Endodermal cell (in vitro differentiated cells): ENCODE measurements at places on chromosomes 13 and 19. TPM values are rescaled to one million over a fixed set of nuclear protein-coding genes. Genes with fewer than 3 reads are reported as not detected.

- peaks cover 63% of the 10 kb centered on the region for H3K36me3 ChIP-seq
- H3K27ac ChIP-seq: no peak overlapping the region
- H3K27me3 ChIP-seq: no peaks in the 10 kb centered on the region
- DNase-seq: no peak
- no peaks in the 10 kb centered on the region for H3K4me1 ChIP-seq
- no peak overlapping the region for H3K4me3 ChIP-seq
These were observed 5.4 kb upstream of the PPP1R37 start for GRCh38 chr19:45087531-45087930.

GRCh38 chr13:34879851-34880250, 62.2 kb upstream of the NBEA start:
- H3K4me1 ChIP-seq: no peaks in the 10 kb centered on the region
- DNase-seq: no peak
- H3K27me3 ChIP-seq: no peaks in the 10 kb centered on the region
- H3K27ac ChIP-seq: no peak overlapping the region
- no peak overlapping the region for H3K4me3 ChIP-seq

DNA sequence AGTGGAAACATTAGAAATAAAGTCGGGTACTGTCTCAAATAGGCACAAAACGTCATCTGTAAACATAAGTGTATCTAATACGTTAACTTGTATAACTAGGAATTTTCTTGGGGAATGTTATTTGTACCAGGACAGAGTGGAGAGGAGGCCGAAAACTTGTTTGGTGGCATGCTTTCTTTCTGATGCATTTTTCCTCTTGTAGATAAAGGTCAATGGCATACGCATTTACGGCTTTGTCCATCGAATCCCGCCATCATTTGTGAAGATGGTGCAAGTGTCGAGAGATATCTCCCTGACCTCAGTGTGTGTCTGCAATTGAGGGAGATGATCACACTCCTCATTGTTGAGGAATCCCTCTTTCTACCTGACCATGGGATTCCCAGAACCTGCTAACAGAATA, 4.7 kb downstream of the LGALS13 start:
- peaks cover 20% of the 10 kb centered on the region for H3K27me3 ChIP-seq
- H3K36me3 ChIP-seq: no peaks in the 10 kb centered on the region
- no peak overlapping the region for H3K4me3 ChIP-seq
- DNase-seq: no peak
- H3K4me1 ChIP-seq: no peaks in the 10 kb centered on the region

The CABP5 gene
- total RNA-seq: not detected in 2 replicates

The DLL3 gene
- total RNA-seq: 4.0 to 4.3 TPM (median 4.3 TPM) in 3 replicates

DNA sequence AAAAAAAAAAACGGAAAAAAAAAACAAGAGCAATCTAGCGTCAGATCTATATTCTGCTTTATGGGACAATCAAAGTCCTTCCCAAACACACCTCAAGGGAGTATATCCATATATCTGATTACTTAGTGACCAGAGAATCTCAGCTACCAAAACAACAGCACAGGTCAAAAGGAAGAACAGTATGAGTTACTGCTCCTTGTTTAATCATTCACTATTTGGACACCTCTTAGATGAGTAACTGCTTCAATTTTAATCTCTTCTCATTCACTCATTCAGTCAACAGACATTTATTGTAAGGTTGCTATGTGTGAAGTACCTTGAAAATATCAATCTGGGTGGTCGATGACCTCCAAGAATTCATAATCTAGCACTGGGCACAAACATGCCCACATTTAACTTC, 193.2 kb downstream of the IRS2 start:
- no peaks in the 10 kb centered on the region for H3K27me3 ChIP-seq
- H3K4me1 ChIP-seq: no peaks in the 10 kb centered on the region
- no peaks in the 10 kb centered on the region for H3K36me3 ChIP-seq
- no peak overlapping the region for H3K27ac ChIP-seq
- H3K4me3 ChIP-seq: no peak overlapping the region

DNA sequence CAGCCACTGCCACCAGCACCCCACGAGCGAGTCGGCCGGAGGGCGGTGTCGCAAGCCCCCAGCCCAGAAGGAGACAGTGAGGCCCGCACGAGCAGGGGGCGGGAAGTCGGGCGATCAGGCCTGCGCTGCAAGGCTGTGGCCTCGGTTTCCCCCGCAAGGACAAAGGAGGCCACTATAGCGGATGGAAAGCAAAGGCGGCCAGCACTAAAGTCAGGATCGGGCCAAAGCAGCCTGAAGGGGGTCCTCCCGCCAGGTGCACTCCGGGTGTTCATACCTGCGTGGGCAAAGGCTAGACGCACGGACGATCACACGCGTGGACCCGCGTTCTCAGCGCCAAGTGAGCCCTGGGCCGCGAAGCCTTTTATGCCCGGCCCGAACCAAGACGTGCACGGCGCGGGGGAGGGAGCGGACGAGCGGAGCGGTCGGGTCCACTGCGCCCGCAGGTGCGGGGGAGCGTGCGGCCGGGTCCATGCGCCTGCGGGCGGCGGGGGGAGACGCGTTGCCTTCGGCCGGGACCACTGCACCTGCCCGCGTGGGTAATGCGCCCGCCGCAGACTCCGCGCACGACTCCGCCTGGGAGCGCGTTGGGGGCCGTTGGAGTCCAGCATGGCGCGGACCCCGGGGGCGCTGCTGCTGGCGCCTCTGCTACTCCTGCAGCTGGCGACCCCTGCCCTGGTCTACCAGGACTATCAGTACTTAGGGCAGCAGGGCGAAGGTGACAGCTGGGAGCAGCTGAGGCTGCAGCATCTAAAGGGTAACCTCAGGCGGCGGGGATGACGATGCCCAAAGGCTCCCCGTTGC, at the start of the genes PRDX2 and THSD8:
Gene PRDX2 (minus strand): TSS at position 335 of the 801 bp plus-strand sequence. CDS start 539 bp downstream, outside the sequence.
Gene THSD8 (plus strand): TSS at position 604 of the 801 bp plus-strand sequence. CDS start 3 bp downstream, at position 607.
- peak; percentile 90 for DNase-seq
- peaks cover 22% of the 10 kb centered on the region for H3K36me3 ChIP-seq
- peaks cover 3% of the 10 kb centered on the region for H3K4me1 ChIP-seq
- peak within 1 kb of the TSS; percentile 14 for H3K27ac ChIP-seq
- H3K4me3 ChIP-seq: peak within 1 kb of the TSS; percentile 91
- no peaks in the 10 kb centered on the region for H3K27me3 ChIP-seq

The SHC2 gene
- total RNA-seq: 74.3 and 93.0 TPM in 2 replicates

The ZNF534 gene
- 0.43 and 0.62 TPM in 2 replicates for total RNA-seq

- H3K4me1 ChIP-seq: no peaks in the 10 kb centered on the region
- no peak overlapping the region for H3K4me3 ChIP-seq
- H3K27ac ChIP-seq: no peak overlapping the region
- DNase-seq: no peak
These were observed 30.1 kb upstream of the METTL21C start for GRCh38 chr13:102724923-102725322.

GRCh38 chr13:100513987-100514670, 74.5 kb downstream of the GGACT start:
- H3K4me3 ChIP-seq: no peak overlapping the region
- H3K27ac ChIP-seq: no peak overlapping the region
- peak; percentile 41 for DNase-seq
- peaks cover 12% of the 10 kb centered on the region for H3K36me3 ChIP-seq
- H3K27me3 ChIP-seq: no peaks in the 10 kb centered on the region
- H3K4me1 ChIP-seq: peaks cover 1% of the 10 kb centered on the region

DNA sequence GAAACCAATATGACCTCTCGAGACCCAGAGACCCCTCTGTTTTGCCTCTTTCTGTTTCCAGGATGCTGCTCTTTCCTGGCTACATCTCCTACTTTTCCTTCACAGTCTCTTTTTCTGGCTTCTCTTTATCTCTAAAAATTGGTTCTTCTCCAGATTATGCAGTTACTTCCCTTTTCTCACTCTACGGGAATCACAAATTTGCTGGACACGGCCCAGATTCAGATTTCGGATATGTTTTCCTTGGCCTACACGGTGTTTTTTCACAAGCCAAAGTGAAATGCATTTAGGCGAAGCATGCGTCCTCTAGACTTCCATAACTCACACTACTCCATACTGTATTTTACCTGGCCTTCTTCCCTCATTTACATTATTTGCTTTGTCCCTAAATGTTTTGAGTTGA, 214.7 kb upstream of the MIR17HG start:
- no peak overlapping the region for H3K4me3 ChIP-seq
- no peaks in the 10 kb centered on the region for H3K36me3 ChIP-seq
- DNase-seq: no peak
- peaks cover 3% of the 10 kb centered on the region for H3K4me1 ChIP-seq

The ATP8A2 gene
- total RNA-seq: 1.3 to 1.8 TPM (median 1.6 TPM) in 3 replicates

DNA sequence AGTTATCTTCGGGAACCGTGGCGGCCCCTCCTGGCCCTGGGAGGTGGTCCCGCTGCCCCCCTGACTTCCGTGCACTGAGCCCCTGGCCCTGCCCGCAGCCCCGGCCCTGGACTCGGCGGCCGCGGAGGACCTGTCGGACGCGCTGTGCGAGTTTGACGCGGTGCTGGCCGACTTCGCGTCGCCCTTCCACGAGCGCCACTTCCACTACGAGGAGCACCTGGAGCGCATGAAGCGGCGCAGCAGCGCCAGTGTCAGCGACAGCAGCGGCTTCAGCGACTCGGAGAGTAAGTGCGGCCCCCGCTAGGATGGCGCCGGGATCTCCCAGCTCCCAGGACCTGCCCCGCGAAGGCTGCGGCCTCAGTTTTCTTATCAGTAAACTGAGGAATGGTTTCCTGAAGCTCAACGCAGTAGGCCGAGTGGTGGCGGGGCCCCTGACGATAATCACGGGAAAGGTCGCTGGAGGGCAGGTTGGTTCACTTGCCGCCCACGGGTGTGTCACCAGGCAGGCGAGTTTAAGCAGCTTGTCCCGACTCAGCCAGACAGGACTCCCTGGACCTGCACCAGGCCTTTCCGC, 924 bp downstream of the RGCC start:
- H3K27ac ChIP-seq: no peak overlapping the region
- DNase-seq: peak; percentile 74
- H3K4me3 ChIP-seq: peak overlapping the region; percentile 74
- peaks cover 5% of the 10 kb centered on the region for H3K4me1 ChIP-seq
- H3K27me3 ChIP-seq: peaks cover 89% of the 10 kb centered on the region

The ACER1 gene
- total RNA-seq: not detected in 3 replicates

GRCh38 chr13:65926750-65927171, 1303.4 kb downstream of the PCDH9 start:
- no peaks in the 10 kb centered on the region for H3K27me3 ChIP-seq
- no peak overlapping the region for H3K27ac ChIP-seq
- DNase-seq: peak; percentile 87
- H3K4me1 ChIP-seq: no peaks in the 10 kb centered on the region
- H3K4me3 ChIP-seq: no peak overlapping the region
- no peaks in the 10 kb centered on the region for H3K36me3 ChIP-seq

DNA sequence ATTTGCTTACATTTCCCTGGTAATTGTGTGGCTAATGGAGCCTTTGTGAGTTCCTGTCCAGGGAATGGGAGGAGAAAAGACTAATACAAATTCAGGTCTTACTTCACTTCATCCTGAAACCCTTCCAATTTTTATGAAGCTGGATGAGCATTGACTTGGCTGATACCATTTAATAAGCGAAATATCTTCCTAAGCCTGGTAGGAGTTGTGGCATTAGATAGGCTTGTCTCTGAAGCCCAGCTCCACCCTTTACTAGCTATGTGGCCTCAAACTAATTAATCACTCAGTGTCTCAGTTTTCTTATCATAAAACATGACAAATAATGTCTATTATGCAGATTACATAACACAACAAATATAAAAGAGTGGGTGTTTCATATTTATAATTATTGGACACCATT, 106.3 kb downstream of the FGF9 start:
- H3K27me3 ChIP-seq: no peaks in the 10 kb centered on the region
- H3K4me3 ChIP-seq: no peak overlapping the region
- no peak for DNase-seq
- no peaks in the 10 kb centered on the region for H3K36me3 ChIP-seq
- H3K4me1 ChIP-seq: no peaks in the 10 kb centered on the region

GRCh38 chr19:17418710-17419109, 1.1 kb upstream of the MVB12A start:
- DNase-seq: no peak
- H3K27ac ChIP-seq: no peak overlapping the region
- H3K36me3 ChIP-seq: peaks cover 4% of the 10 kb centered on the region
- H3K4me3 ChIP-seq: peak overlapping the region; percentile 81
- peaks cover 4% of the 10 kb centered on the region for H3K4me1 ChIP-seq

The MADCAM1 gene
- 0.46 and 0.66 TPM in 2 replicates for total RNA-seq

GRCh38 chr13:23411220-23411619, 22.3 kb downstream of the SACS start:
- H3K36me3 ChIP-seq: no peaks in the 10 kb centered on the region
- H3K4me1 ChIP-seq: no peaks in the 10 kb centered on the region
- no peak overlapping the region for H3K4me3 ChIP-seq
- H3K27ac ChIP-seq: peak overlapping the region; percentile 70
- DNase-seq: no peak

The WDR88 gene
- not detected in 2 replicates for total RNA-seq

GRCh38 chr19:2096034-2096479, at the start of gene MOB3A:
MOB3A (minus strand) TSS chr19:2096326; CDS start chr19:2078560, 17,766 bp downstream.
- H3K4me3 ChIP-seq: peak within 1 kb of the TSS; percentile 88
- peak within 1 kb of the TSS; percentile 89 for H3K27ac ChIP-seq
- peaks cover 4% of the 10 kb centered on the region for H3K4me1 ChIP-seq

DNA sequence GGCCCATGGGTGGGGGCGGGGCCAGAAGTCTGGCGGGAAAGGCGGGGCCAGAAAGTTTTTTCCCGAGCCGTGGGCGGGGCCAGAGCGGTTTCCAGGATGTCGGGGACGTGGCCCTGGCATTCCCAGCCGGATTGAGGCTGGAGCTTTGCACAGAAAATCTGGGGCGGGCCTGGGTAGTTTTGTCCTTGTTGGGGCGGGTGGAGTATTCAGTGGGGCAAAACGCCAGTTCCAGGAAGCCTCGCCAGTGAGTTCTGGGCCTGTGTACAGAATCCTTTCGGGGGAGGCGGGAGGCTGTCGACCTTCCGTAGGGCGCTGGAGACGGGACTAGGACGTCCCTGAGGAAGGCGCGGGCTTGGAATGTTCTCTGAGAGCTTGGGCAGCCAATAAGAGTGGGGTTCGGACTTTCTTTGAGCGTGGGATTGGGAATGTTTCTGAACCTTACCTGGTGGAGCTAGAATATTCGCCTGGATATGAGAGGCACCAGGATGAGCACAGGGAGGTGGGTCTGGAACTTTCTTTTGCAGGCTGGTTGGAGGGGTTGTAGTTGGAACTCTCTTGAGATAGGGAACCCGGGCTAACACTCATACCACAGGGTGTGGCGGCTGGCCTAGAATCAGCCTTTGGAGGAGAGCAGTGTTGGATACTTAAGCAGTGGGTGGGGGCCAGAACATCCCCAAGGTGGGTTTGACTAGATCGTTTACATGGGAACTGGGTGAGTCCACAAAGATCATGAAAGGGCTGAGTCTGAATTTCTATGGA, 1.3 kb downstream of the CCDC9 start:
- H3K36me3 ChIP-seq: peaks cover 37% of the 10 kb centered on the region
- no peaks in the 10 kb centered on the region for H3K27me3 ChIP-seq
- peak overlapping the region; percentile 91 for H3K27ac ChIP-seq
- DNase-seq: no peak

The SMIM44 gene
- not detected in 2 replicates for total RNA-seq

- H3K27ac ChIP-seq: no peak overlapping the region
- no peaks in the 10 kb centered on the region for H3K36me3 ChIP-seq
- no peaks in the 10 kb centered on the region for H3K4me1 ChIP-seq
- no peak for DNase-seq
These were observed 78.1 kb downstream of the CHST8 start for GRCh38 chr19:33699754-33700407.
